GM04504 (cell line): ENCODE measurements at places on chromosomes 12 and 14.
A peak's percentile ranks its signal among the peaks of the same experiment; 100 is the strongest.

DNA sequence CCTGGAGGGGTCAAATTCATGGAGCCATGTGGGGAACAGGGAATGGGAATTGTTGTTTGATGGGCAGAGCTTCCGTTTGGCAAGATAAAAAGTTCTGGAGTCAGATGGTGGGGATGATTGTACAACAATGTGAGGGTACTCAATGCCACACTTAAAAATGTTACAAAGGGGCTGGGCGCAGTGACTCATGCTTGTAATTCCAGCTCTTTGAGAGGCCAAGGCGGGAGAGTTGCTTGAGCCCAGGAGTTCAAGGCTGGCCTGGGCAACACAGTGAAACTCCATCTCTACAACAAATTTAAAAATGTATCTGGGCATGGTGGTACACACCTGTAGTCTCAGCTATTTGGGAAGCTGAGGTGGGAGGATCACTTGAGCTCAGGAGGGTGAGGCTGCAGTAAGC is 66.0 kb upstream of the DIO3 start:
- DNase-seq = no peak

DNA sequence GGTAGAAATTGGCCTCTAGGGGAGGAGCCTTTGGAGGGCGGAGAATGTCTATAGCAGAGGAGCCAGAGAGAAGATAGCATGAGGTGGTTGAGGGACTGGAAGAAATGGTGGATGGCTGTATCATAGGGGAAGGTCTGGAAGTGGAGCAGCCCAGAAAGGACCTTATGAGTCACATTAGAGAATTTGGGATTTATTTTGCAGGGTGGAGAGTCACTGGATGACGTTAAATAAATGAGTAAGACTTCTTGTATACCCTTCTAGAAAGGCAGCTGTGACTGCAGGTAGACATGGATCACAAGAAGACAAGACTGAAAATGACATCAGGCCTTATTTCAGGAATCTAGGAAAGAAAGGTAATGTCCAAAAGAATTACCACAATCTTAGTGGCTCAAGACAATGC is 208.2 kb upstream of the TMTC1 start:
- no peak for DNase-seq

DNA sequence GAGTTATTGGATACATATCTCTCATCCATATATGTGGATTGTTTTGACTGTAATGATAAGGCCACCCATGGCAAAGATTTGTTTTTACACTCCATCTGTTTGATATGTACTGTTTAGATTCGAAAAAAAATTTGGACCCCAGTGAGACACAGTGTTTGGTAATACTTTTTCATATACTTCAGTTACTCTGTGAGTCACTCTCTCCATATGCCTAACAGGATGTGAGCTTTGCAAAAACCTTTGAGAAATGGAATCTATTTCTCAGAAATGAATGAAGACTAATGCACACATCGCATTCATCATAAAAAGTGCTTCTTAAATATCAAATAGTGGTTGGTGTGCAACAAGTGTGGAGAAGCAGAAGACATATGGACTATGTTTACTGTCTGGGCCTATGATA is 781.5 kb downstream of the SLC6A15 start:
- DNase-seq = no peak

GRCh38 chr12:95918194-95918993 is 24.0 kb downstream of the CCDC38 start:
- peak; percentile 21 for DNase-seq

DNA sequence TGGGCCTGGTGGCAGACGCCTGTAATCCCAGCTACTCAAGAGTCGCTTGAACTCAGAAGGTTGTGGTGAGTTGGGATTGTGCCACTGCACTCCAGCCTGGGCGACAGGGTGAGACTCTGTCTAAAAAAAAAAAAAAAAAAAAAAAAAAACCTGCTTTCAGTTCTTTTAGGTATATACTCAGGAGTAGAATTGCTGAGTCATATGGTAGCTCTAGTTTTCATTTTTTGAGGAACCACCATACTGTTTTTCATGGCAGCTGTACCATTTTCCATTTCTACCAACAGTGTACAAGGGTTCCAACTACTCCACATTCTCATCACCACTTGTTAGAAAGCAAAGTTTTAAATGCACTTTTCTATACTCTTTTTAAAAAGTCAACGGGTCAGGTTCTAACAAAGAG is 119.8 kb downstream of the DPF3 start:
- DNase-seq = no peak

- DNase-seq = no peak
Measured at GRCh38 chr12:34344851-34345522, 322.7 kb downstream of the ALG10 start.

DNA sequence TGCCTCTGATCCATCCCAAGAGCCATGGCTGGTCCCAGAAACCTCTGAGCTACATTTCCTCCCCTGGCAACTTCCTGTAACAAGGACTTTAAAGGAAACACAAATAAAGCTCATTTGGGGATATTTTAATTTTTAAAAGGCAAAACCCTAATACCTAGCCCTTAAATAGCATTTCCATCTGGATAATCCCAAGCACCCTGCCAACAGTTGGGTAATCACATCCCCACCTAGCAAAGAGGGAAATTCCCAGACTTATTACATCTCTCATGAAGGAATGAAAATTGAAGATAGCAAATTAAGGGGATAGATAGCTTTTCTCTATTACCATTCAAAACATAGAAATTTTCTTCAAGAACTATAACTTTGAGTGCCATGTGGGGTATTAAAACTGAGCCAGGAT is 213.7 kb upstream of the BMP4 start:
- no peak for DNase-seq

- DNase-seq = no peak
Measured at GRCh38 chr12:91331371-91331770, 148.8 kb upstream of the DCN start.

GRCh38 chr12:17661250-17661649 is 428.7 kb downstream of the RERGL start:
- DNase-seq = no peak

DNA sequence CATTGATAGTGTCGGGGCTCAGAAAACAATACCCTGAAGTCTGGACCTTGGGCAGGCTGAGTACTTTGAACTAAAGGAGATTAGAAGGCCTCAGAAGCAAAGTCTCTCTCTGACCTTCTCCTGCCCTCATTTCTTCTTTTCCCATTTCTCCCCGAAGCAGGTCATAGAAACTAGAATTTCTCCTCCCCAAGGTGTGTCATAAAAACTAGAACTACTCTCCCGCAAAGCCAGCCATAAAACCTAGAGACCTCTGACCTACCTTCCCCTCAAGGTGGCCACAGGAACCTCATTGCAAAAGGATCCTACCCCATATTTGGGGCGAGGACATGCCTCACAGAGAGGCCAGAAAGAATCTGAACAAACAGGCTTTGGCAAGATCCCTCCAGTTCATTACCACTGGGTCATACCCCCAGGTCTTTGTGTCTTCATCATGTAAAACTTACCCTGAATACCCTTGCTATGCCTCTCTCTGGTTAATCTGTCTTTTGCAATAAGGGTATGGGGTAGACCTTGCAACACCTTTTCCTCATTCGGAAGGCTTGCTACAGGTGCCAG is 64.7 kb upstream of the ZFP36L1 start:
- no peak for DNase-seq

DNA sequence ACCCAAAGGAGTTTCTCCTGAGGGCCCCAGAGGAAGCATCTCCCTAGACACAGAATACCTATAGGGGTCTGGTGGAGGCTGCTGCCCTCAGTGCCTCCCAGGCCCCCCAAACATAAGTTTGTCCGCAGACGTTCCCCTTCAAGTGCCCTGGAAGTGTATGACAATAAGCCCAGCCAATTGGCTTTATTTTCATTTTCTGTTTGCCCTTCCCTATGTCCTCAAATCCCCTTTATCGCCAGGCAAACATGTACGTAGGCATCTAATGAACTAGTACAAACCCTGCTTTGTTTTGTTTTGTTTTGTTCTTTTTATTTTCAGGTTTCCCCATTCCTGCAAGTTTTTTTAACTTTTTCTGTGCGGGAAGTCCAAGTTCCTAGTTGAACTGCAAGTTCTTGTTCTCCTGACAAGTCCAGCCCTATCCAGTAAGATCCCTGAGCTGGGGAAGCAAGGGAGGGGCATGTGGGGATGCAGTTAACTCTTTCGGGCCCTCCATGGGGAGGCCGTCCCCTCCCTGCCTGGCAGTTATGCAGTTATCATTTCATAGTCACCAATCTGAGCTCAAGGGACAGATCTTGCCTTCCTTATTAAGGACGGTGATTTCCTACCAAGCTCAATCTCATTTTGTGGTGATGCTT is 141.9 kb downstream of the KCNA5 start:
- DNase-seq = no peak

DNA sequence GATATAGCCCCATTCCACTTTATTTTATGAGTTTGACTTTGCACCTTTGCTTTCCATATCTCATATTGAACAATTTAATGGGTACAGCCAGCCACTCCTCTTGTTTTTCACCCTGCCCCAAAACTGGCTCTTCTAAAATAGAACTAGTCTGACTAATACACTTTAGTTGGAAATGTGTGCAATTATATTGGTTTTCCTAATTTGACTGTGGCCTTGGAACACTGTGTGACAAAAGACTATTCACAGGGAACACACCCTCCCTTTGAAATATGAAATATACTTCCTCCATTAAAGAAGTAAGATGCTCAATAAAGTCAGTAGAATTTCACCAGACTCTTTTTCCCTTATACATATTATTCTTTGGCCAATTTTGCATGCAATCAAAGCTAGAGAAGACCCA is 218.6 kb upstream of the DCN start:
- DNase-seq = no peak

DNA sequence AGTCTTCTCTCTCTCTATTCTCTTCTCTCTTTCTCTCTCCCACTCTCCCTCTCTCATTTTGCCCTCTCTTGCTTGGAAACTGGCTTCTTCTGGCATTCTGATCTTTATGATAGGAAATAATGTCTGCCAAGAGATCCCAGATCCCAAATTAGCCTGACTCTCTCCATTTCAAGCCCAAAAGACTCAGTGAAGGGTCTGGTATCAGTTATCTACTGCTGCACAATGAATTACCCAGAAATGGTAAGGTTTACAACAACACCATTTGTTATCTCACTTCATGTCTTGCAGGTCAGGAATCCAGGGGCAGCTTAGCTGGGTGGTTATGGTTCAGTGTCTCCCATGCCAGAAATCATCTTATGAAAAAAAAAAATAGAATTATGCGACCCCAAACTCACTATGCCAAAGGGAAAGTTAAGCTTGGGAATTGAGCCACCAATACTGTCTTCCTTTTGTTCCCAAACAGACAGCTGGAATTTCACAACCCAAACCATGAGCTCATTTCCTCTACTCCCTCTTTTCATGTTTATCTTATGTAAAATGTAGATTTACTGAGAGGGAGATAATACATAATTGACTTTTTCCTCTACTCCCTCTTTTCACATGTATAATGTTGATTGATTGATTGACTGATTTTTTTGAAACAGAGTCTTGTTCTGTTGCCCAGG is 67.8 kb upstream of the FICD start:
- DNase-seq = peak; percentile 2

DNA sequence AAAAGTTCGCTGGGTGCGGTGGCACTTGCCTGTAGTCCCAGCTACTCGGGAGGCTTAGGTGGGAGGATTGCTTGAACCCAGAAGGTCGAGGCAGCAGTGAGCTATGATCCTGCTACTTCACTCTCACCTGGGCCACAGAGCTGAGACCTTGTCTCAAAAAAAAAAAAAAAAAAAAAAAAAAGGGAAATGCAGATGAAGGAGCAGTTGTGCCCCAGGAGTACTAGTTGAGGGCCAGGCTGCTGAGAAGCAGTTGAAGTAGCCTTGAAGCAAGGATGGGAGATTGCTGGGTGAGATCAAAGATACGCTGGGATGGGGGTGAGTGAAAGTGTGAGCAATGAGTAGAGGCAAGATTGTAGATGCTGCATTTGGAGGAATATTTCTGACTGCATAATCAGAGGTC is 93.4 kb upstream of the DNM1L start:
- DNase-seq = no peak

- no peak for DNase-seq
Measured at GRCh38 chr14:100664231-100664630, 62.5 kb upstream of the DLK1 start.

- DNase-seq = no peak
Measured at GRCh38 chr14:68781161-68782021, 11.5 kb downstream of the ZFP36L1 start.

DNA sequence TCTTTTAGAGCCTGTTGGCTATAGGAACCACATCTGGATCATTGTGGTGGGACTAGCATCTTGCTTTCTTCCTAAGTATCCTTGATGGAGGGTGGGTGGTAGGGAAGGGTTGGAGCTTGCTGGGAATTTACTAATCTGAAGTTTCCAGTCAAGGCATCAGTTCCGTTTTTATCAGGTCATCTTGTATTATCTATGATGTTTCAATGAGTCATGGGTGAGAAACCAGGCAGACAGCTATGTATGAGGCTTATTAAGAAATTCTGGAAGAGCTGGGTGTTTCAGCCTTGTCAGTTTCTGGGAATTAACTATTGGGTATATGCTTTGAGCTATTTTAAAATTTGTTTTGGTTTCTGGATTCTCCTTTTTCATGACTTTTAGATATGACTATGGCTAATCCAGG is 11.3 kb downstream of the TSFM start:
- DNase-seq = peak; percentile 52

DNA sequence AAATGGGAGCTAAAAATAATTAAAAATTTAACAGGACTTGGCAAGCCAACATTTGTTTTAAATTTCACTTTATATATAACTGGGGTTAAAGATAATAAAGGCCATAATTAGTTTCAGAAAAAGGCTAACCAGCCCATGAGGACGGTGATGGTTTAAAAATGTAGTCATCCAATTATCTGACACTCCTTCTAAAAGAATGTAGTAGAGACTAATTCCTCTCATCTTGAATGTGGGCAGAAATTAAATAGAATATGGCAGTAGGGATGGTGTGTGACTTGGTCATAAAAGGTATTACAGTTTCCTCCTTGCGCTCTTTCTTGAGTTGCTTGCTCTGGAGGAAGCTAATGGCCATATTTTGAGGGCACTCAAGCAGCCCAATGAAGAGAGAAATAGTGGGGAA is 49.1 kb upstream of the PTPRB start:
- DNase-seq = no peak

DNA sequence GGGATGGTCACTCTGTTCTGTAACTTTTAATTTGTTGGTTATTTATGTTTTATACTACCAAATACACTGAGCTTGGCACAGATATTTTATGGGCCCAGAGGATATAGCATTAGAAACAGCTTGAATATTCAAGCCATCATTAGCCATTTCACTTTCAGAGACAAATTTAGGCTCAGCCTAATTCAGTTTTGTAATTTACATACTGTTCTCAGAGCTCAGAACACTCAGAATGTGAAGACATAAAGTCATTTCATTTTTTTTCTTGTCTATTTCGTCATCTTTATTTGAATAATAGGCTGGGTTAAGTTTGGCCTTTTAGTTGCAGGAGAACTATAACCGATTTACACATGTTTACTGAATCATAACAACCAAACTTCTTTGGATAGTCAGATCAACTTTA is 361.7 kb downstream of the SNAPC1 start:
- no peak for DNase-seq

DNA sequence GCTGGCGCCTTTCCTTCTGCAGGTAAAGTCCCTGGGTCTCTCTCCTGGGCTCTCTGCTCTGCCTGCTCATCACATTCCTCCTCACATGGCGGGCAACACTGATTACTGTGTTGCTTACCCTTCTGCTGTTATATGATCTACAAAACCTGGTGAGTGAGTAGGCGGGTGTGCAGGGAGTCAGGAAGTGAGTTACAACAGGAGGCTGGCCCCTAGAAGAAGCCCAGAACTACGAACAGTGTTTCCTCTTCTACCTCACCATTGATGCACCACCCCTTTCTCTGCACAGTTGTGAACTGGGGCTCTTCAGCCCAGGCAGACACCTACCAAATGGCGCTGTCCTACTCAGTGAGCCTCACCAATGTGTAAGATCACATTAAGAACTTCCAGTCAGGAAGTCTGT is 4.9 kb upstream of the KLHL33 start:
- no peak for DNase-seq
